ENCODE measurements at places on chromosomes 3 and 15.

GRCh38 chr15:59997070-59997701, 6.9 kb upstream of the FOXB1 start:
- DNase-seq, result peak; percentile 69

DNA sequence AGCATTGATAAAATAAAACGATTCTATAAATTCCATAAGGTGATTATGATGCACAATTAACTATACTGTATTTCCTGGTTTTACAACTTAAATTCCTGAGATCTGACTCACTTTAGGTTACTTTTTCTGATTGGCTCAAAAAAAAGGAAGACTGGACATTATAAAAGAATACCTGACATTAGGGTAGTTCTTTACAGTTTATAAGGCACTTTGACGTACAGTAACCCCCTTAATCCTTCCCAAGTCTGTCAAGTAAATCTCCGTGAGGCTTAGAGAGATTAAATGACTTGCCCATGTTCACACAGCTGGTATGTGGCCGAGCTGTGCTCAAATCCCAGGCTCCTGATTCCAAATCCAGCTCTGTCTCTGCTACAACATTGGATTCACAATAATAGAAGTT, 1.0 kb upstream of the SLTM start:
- DNase-seq, result no peak

GRCh38 chr3:39064646-39065045, 12.8 kb downstream of the WDR48 start:
- DNase-seq, result no peak

DNA sequence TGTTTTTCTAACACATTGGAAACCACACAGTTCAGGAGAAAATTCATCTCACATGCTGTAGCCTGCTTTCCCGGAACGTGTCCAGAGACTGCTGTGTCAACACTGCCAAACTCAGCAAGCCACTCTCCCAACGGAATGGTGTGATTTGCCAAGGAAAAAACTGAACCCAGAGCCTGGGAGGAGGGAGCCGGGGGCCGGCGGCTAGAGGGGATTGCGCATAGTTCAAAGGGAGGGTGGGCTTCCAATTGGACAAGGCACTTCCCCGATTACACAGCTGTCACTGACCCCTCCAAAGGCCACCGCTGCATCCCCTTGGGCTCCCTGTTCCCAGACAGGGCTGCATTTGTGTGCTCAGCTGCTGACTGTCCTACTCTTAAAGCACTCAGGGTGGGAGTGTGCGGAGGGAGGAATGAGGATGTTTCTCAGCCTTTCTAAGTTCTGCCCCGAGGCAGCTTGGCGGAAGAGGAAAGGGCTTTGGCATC, 256.2 kb downstream of the ZNF621 start:
- no peak for DNase-seq

DNA sequence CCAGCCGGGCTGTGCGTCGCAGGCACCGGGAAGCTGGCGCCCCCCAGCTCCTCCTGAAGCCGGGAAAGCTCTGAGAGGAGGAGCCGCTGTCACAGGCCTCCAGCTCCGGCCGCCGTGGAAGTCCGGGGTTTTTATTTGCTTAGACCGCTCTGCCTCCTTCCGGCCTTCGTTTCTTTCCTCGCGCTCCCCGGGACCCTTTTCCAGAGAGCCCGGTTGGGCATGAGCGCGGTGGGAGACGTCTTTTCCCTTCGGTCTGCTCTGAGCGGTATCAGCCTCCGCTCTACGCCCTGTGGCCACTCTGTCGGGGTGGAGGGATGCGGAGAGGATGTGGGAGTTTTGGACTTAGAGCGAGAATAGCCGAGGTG, 559 bp downstream of the SENP5 start:
- no peak for DNase-seq

GRCh38 chr15:55917881-55918296, 75.5 kb downstream of the NEDD4 start:
- no peak for DNase-seq

DNA sequence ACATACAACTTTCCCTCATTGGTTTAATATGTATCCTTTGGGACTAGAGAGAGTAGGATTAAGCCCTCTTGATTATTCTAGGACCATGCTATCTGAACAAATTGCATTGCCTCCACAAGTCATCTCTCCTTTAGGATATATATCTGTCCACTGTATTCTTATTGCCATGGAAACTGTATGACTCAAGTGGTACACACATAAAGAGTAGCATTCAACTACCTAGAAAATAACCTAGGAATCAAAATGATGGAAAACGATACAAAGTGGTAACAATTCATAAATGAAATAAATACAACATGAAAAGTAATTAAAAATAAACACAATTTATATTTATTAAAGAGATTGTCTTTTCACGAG, 212.1 kb upstream of the P2RY1 start:
- DNase-seq, result no peak

DNA sequence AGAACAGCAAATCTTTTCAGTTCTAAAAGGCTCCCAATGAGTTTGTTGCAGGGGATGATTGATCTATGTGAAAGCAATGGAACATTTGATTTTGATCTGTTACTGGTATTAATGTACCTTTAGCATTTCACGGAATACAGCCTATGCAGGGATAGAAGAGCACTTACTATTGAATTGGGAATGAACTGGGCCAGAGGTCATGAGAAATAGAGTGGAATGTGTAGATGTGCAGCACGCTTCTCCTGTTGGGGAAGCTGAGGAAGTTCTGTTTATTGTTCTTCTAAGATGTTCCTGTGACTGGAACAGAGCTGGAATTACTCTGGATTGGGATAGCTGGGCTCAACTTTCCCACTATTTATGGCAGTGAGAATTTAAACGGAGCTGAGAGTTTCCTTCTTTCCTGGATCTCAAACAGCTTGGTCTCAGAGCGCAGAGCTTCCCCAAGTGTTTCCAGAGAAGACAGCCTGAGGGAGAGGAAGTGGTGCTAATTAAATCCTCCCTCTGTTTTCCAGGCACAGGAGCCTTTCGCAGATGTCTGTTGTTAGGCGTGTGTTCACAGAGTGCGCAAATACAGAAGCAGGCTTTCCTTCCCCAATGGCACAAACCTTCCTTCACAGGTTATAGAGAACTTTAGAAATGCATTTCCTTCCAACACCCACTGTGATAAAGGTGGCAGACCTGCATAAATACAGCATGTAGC, 32.5 kb downstream of the TPRG1 start:
- no peak for DNase-seq

GRCh38 chr3:111073218-111073617, 1.6 kb downstream of the NECTIN3 start:
- no peak for DNase-seq

DNA sequence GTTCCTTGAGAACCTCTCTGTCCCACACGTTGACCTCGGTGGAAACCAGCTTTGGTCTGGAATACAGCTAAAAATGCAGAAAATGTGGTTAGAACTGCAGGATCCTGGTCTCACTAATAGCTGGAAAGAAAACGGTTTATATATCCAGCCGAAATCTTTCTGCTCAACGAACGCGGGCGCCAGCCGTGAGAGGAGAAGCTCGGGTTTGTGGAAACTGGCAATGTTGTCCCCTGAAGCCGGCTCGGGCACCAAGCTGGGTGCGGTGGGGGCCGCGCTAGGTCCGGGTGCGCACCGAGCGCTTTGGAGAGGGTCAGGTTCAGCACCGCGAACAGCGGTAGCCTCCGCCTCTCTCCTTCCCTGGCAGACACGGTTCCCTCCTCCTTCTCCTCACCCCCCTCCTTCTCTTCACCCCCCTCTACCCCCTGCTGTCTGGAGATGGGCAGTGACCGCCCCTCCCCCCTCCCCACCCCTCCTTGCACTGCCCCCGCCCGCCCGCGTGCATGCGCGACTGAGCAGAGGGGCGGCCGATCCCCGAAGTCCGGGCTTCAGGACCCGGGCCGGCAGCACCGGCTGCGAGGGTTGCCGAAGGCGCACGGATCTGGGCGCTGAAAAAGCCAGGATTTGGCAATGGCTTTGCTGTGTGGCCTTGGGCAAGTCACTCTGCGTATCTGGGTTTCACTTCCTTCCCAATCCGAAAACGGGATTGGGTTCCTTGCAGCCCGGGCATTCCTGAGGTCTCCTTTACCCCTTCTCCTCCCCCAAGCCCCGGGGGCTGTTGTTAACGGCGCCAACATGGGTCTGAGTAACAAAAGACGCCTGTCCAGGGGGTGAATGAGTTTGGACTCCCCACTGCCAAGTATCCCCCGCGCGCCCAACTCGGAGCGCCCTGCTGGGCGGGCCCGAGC, at the start of gene SKOR1:
Gene SKOR1 (plus strand): TSS at position 534 of the 905 bp plus-strand sequence. CDS start 94 bp downstream, at position 628.
- no peak for DNase-seq

- DNase-seq, result no peak
Observed at GRCh38 chr15:88100181-88100580, 156.4 kb downstream of the NTRK3 start.

DNA sequence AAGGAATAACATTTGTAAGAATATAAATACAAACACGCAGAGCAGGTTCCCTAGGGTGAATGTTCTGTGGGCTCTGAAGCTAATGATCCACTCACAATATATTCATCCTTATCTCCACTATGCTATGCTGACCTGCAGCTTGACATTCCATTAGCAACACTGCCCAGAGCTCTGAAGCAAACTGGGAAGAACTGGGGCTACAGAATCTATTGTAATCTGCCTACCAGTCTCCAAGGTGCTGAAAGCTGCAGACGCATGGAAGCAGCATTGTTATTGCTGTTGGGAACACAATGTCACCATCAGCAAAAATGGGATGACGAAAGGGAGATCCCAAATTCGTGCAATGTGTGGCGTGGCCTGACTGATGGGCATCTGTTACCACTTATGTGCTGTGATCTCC, 316.7 kb upstream of the RORA start:
- no peak for DNase-seq

GRCh38 chr3:177411201-177411600, 213.9 kb upstream of the TBL1XR1 start:
- no peak for DNase-seq

GRCh38 chr15:75182187-75183131, 19.2 kb upstream of the C15orf39 start:
- no peak for DNase-seq

GRCh38 chr3:159854500-159855124, 134.0 kb upstream of the IL12A start:
- no peak for DNase-seq

GRCh38 chr15:43194795-43195194, 9.6 kb downstream of the CCNDBP1 start:
- no peak for DNase-seq

DNA sequence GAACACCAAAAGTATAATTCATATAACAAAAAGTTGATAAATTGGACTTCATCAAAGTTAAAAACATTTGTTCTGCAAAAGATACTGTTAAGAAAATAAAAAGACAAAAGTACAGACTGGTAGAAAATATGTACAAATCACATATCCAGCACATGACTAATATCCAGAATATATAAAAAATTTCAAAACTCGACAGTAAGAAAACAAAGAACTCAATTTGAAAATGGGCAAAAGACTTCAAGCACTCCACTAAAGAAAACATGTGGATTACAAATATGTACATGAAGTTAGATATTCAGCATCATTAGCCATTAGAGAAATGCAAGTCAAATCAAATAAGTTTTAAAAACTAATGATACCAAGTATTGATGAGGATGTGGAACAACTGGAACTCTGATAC, 6.7 kb downstream of the GK5 start:
- no peak for DNase-seq

DNA sequence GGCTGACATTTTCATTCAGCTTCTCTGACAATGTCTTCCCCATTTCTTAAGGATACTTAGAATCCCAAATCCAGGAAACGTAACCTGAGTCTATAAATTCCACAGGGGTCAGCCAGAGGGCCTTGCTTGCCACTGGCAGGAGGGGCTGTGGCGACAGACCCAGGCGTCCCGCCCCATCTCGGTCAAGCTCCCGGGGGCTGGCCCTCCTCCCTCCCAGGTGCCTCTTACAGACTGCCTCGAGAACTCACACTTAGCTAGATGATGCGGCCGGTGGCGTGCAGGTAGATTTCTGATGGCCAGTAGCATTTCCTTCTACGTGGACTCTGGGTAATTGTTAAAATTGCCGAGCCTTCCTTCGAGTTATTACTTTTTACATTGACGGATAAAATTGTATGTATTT, 172.5 kb downstream of the NSMCE3 start:
- DNase-seq, result no peak

Measured in NCI-H1105 (cell line).